ENCODE measurements at places on chromosomes 13 and 19. TPM values are rescaled to one million over a fixed set of nuclear protein-coding genes. Genes with fewer than 3 reads are reported as not detected.
A peak's percentile ranks its signal among the peaks of the same experiment; 100 is the strongest.

DNA sequence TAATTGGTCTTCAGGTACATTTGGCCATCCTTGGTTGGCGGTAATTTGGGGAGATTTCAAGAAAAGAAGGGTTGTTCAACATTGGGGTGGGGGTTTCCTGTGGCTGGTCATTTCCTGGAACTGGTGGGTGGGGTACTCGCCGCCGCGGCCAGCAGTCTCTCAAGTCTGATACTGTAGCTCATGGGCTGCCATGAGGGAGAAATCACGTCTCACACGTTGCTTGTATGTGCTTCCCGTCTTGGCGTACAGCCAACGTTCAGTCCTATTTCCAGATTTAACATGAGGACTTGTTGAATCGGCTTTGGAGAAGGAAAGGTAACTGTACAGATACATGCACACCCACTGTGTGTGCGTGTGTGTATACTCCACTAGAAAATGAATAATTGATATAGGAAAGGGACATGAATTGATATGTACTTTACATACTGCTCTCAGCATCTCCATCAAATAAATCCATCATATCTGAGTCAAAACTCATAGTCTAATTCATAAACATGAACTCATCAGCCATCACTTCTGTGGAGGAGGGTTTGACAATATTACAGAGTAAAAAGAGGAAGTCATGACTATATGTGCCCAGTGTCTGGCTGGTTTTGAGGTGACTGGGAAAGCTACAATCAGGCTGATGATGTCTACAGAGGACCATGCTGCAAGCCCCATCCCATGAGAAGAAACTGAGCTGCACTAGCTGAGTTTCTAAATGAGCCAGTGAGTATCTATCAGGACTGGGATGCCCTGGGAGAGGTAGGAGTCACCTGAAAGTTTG is 418.1 kb downstream of the TSHZ3 start:
- DNase-seq: no peak

- no peak for DNase-seq
These were observed 44.5 kb downstream of the OLFM2 start for GRCh38 chr19:9891609-9892373.

- DNase-seq: no peak
These were observed 1.0 kb downstream of the SPPL2B start for GRCh38 chr19:2329501-2329916.

GRCh38 chr13:60757501-60758215 is 360.6 kb downstream of the TDRD3 start:
- DNase-seq: no peak

GRCh38 chr19:34353546-34353945 is 11.4 kb upstream of the GPI start:
- DNase-seq: no peak

- peak; percentile 50 for DNase-seq
These were observed 114.4 kb downstream of the RAB20 start for GRCh38 chr13:110447058-110447511.

GRCh38 chr13:38044067-38044466 is 174.5 kb upstream of the TRPC4 start:
- no peak for DNase-seq

GRCh38 chr19:1933244-1933643 is 7.7 kb upstream of the CSNK1G2 start:
- no peak for DNase-seq

DNA sequence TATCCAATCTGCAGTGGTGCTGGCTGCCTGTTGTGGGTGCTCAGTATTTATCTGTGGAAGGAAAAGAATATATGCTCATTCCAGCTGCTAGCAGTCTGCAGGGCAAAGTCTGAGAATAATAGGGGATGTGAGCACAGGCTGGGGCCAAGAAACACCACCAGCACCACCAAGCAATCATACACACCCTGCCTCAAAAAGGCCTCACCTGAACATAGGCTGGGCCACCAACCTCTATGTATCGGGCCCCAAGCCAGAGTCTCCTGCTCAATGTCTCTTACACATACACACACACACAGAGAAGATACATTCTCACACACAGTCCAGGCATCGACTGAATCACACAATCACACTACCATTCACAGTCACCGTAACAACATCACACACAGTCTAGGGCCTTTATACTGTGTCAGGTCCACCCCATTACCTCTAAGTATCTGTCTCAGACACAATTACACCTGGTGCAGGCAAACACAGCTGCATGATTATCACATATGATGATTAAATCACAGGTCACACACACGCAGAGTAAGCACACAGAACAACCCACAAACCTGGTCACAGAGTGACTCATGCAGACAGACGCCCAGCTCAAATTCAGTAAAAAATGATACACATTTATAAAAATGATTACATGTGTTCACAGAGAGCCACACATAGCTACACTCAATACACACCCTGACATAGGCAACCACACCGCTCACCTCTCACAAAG is 1.3 kb upstream of the ZSCAN22 start:
- peak; percentile 42 for DNase-seq

- no peak for DNase-seq
These were observed 2.0 kb upstream of the LILRB2 start for GRCh38 chr19:54282686-54283470.

- no peak for DNase-seq
These were observed 14.1 kb downstream of the PRAM1 start for GRCh38 chr19:8488365-8488764.

GRCh38 chr13:113122550-113123225 is at the start of gene F10:
F10 (plus strand) TSS chr13:113122799; CDS start chr13:113122856, 57 bp downstream.
- DNase-seq: peak; percentile 21

DNA sequence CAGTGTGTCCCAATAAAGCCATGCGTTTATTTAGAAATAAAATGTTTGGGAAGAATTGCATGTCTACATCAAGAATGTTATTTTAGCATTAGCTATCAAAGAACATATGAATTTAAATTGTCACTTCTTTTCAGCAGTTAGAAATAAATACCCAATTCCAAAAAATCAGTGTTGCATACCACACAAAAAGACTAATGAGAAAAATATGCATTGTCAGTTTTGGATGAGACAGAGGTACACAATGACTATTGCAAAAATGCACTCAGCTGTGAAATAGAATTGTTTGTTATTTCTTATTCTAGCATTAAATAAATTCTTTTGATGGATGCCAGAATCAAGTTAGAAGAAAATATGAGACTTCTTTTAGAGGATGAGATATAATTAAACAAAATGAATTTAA is 833.9 kb downstream of the SLITRK1 start:
- DNase-seq: no peak

- DNase-seq: no peak
These were observed 70.6 kb upstream of the TEX29 start for GRCh38 chr13:111249637-111250360.

GRCh38 chr19:35714601-35715354 is 3.0 kb upstream of the KMT2B start:
- DNase-seq: no peak

DNA sequence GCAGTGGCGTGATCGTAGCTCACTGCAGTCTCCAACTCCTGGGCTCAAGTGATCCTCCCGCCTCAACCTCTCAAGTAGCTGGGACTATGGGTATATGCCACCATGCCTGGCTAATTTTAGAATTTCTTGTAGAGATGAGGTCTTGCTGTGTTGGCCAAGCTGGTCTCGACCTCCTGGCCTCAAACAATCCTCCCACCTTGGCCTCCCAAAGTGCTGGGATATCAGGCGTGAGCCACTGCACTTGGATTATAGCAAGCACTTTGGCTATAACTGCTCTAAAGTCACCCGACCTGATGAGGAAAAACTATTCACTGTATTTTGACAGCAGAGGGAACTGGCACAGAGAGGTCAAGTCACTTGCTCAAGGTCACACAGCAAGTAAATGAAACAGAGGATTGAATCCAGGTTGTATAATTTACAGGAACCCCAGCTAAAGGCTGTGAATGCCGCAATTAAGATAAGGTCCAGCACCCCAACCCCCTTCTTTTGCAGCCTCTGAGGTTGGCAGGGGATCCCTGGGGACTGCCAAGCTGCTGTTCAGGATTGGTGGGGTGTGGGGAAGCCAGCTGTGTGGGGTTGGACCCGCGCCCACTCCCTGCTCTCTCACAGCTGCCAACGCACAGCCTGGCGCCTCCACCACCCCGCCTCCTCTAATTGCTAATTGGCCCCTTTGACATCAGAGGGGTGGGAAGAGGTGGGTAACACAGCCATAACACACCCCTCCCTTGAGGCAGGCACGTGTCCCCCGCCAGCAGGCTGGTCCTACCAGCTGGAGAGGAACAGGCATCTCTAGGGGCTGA is 6.0 kb downstream of the TMIGD2 start:
- DNase-seq: peak; percentile 20

- DNase-seq: no peak
These were observed 15.5 kb upstream of the SPACA4 start for GRCh38 chr19:48591021-48591420.

DNA sequence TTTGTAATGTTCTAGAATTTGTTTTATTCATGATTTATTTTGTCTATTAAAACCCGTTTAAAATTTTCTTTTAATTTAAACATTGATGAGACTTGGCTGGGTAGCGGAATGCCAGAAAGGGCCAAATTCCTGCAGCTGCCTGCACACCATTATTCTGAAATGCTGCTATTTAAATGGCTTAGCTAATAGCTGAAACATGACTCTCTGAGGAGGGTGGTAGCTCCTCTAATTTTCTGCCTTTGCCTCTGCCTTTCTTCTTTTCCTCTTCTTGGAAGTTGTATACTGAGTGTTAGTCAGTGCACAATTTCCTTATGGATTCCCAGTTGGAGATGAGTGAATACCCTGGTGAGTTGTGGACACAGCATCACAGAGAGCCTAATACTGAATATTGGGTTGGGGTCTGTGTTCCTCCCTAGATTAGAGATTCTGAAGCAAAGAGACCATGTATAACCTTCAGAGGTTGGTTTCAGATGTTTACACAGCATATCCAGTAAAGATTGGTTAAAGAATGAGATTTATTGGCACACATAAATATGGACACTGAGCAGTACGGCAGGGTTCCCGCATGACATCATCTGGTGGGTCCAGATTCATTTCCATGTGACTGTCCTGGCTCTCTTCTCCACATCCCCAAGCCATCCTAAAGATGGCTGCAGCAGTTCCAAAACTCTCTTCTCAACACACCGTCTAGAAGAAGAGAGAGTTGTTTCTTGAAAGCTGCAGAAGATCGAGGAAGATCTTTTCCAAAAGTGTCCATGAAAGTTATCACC is 55.9 kb downstream of the MTUS2 start:
- no peak for DNase-seq

DNA sequence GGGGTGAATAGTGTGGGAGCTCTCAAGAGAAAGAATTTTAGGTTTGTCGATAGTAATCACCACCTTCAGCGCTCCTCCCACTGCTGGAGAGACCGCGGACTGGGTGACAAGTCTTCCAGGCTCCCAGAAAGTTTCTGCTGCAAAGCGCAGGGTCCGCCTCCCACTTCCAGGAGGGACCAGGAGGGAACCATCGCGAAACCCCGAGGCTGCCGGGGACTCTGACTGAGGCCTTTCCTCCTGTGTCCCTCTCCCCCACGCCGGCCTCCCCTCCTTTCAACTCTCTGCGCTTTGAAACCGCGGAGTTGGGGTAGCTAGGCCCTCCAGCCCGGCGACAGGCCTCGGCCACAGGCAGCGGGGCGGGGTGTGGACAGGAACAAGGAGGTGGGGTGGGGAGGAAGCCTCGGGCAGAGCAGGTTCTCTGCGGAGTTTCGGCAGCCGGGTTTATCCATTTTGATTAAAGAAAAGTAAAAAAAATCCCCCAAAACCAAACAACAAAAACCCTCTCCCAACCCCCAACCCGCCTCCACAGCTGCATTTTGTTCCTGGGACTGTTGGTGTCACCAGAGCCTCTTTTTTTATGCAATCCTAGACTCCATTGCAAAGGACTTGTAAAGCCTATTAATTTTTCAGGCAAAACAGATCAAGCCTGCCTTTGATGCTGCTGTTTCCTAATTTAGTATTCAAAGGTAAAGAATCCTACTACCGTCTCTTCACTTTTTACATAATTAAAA is 157.2 kb downstream of the TM9SF2 start:
- DNase-seq: peak; percentile 54

- no peak for DNase-seq
These were observed 65.2 kb downstream of the RAP2A start for GRCh38 chr13:97499181-97499580.

GRCh38 chr19:11434703-11435056 is 241 bp downstream of the ODAD3 start:
- DNase-seq: no peak

- DNase-seq: no peak
These were observed 19.6 kb upstream of the C19orf33 start for GRCh38 chr19:38284422-38284821.

DNA sequence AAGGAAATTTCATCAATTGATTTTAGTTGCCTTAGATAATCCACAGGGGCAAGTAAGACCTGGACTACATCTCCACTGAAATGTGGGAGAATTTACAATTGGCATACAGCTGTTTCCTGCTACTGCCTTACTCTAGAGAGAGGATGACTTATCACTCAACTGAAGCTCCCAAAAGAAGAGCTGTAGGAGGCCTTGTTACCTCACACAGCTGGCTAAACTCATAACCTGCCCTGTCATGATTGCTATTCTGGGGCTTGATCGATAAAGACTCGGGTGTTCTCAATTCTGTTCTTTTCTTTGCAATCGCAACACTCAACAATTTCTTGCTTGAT is 1396.4 kb downstream of the EFNB2 start:
- DNase-seq: no peak

- no peak for DNase-seq
These were observed 15.7 kb upstream of the FBXL3 start for GRCh38 chr13:77042566-77043177.

GRCh38 chr13:114019367-114019766 is 45.5 kb upstream of the C13orf46 start:
- no peak for DNase-seq

DNA sequence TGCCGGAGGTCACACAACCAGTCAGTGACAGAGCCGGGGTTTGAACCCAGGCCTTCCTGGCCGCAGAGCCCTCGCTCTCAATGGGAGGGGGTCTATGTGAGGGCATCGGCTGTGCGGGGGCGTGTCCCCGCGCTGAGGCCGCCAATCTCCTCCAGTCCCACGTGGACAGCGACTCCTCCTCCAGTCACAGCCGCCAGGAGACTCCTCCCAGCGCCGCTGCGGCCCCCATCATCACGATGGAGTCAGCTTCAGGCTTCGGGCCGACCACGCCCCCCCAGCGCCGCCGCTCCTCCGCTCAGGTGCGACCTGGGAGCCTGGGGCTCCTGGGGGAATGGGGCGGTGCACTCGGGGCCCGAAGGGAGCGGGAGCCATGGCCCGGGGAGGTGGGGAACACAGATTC is 6.0 kb downstream of the SPRED3 start:
- no peak for DNase-seq

ZNF66 gene
- 1.5 TPM for total RNA-seq

PABPC3 gene
- 0.17 TPM for total RNA-seq

CFD gene
- total RNA-seq: 18.8 TPM

RFPL4A gene
- total RNA-seq: not detected

ZNF585A gene
- 5.1 TPM for total RNA-seq

CYP2F1 gene
- not detected for total RNA-seq

GRIN3B gene
- 0.51 TPM for total RNA-seq

SHD gene
- not detected for total RNA-seq

ZNF681 gene
- total RNA-seq: 0.66 TPM

WASF3 gene
- 16.2 TPM for total RNA-seq

FUT3 gene
- total RNA-seq: not detected

CALR3 gene
- total RNA-seq: not detected

TMEM190 gene
- total RNA-seq: not detected

Data from fibroblast of lung (primary cell).